ENCODE measurements at places on chromosomes 4 and X.

- no peak for DNase-seq
These were observed 24.4 kb upstream of the ZNF718 start for GRCh38 chr4:99863-100262.

DNA sequence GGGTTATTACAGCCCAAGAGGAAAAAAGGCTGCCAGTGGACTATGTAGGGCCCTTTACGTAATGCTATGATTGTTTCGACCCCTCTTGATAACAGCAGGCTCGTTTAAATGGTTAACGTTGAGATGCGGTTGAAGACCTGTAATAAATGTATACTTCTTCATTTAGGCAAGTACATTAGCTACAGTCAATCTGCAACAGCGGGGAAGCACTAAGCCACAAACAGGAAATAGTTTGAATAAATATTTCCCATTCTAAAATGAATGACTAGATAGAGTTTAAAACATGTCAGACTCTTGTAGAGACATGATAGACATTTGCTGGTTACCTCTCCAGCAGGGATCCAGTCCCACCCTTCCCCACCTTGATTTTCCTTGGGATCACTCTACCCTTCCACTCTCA is 38.1 kb upstream of the STIM2 start:
- DNase-seq: no peak

GRCh38 chr4:89029591-89029990 is 27.4 kb downstream of the FAM13A start:
- DNase-seq: no peak

GRCh38 chr4:182018691-182019090 is 224.5 kb upstream of the TENM3 start:
- DNase-seq: no peak

DNA sequence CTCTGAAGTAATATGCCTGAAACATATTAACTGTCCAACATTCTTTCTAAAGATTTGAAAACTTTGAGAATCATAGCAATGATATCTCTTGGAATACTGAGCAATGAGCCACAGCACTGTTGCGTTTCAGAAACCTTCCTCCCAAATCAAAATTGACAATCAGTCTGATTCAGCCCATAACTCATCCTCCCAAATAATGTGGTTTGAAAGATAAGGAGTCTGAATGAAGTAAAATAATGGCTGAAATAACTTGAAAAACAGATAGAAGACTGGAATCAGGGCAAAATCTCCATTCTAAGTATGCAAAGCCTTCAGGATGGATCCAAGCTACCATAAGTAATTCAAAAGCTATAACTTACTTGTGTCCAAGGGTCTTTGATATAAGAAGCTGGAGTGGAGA is 98.6 kb upstream of the PLS3 start:
- DNase-seq: no peak

DNA sequence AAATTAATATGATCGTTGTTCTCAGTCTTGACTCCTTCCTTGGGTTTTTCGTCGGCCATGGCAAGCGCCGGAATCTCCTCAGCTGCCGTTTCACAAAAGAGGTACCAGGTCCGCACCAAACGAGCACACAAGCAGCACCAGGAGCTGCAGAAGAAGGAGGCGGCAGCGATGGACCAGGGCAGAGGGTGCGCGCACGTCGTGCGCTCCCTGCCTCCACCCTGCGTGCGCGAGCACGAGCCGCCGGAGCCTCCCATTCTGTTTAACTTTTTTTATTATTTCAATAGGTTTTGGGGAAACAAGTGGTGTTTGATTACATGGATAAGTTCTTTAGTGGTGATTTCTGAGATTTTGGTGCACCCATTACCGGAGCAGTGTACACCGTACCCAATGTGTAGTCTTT is 158.2 kb downstream of the PLS3 start:
- DNase-seq: no peak

DNA sequence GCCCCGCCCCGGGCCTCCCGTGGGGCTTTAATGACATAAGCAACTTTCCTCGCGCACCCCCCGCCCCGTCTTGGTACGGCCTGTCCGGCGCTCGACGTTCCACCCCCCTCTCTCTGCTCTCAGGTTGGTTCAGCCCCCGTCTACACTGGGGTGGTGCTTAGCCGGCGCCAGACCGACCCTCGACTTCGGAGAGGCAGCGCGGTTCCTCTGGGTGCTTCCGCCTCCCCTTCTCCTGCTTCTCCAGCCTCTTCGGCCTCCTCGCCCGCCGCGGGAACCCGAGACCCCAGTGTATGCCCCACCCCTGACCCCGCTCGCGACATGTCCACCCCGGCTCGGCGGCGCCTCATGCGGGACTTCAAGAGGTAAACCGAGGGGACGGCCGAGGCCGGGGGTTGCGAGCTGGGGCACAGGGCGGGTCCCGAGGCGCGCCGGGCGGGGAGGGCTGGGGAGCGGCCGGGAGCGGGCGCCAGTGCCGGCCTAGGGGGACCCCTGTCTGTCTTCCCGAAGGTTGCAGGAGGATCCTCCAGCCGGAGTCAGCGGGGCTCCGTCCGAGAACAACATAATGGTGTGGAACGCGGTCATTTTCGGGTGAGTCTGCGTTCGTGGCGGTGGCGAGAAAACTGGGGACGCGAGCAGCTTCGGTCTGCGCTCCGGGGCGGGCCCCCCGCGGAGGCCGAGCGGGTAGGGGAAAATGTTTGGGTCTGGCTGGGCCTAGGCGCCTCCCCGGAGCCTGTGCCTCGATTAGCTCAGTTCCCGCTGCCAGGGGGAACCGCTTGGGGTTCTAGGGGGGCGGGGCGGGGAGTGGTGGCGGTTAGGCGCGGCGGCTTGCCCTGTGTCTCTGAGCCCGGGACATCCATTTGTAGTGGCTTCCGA is at the start of gene UBE2A:
Gene UBE2A (plus strand): TSS at position 170 of the 873 bp plus-strand sequence. CDS start 149 bp downstream, at position 319.
- peak; percentile 90 for DNase-seq

DNA sequence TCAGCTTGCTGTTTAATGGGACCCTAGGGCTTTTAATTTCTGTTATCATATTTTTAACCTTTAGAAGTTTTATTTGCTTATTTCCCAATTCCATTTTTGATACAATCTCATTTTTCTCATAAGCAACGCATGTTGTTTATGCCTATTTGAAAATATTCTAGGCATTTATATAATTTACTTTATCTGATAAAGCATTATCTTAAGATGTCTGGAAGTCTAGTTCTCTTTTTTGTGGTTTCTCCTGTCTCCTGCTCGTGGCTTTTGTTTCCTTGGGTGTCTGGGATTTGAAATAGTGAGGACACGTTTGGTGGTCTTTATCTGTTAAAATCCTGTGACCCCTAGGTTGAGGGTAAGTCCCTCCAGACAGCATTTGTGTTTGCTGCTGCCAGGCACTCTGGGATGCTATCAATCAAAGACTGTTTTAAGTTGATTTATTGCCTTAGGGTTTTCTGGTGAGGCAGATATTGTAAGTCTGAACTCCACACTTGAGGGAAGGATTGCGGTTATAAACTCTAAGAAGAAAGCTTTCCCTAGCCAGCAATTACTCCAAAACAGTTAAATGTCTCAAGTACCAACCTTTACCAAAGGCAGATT is 208.0 kb downstream of the PRDM5 start:
- DNase-seq: no peak
